ENCODE measurements at places on chromosomes 1 and 21. TPM values are rescaled to one million over a fixed set of nuclear protein-coding genes. Genes with fewer than 3 reads are reported as not detected.

SAMD13 gene
- 0.69 TPM for total RNA-seq

VCAM1 gene
- total RNA-seq: 0.05 TPM

TCHH gene
- total RNA-seq: 0.26 TPM

F13B gene
- not detected for total RNA-seq

ST6GALNAC5 gene
- not detected for total RNA-seq

INTS11 gene
- 47.8 TPM for total RNA-seq

NBPF4 gene
- 0.25 TPM for total RNA-seq

ANGPTL1 gene
- not detected for total RNA-seq

AMY1C gene
- not detected for total RNA-seq

AJAP1 gene
- total RNA-seq: not detected

SYTL1 gene
- 0.68 TPM for total RNA-seq

CHODL gene
- total RNA-seq: not detected

NBPF26 gene
- total RNA-seq: 5.0 TPM

RCSD1 gene
- 0.06 TPM for total RNA-seq

DUSP10 gene
- total RNA-seq: 2.6 TPM

GJA9 gene
- 0.08 TPM for total RNA-seq

SLC16A4 gene
- 41.1 TPM for total RNA-seq

Measured in A549 treated with DMSO at 1 μM for 4 hours (cell line).